ENCODE measurements at places on chromosomes 4 and X. TPM values are rescaled to one million over a fixed set of nuclear protein-coding genes. Genes with fewer than 3 reads are reported as not detected.

Gene TMPRSS11D
- polyA plus RNA-seq, result 0.26 TPM

Gene ANKRD50
- polyA plus RNA-seq, result 14.8 TPM

Gene MAOA
- polyA plus RNA-seq, result 69.7 TPM

Gene EPHA5
- polyA plus RNA-seq, result not detected

Gene AFAP1
- polyA plus RNA-seq, result 4.1 TPM

Gene TBX22
- polyA plus RNA-seq, result not detected

Gene TCP11X2
- polyA plus RNA-seq, result not detected

Gene FDCSP
- not detected for polyA plus RNA-seq

- no peaks in the 10 kb centered on the region for H3K27me3 ChIP-seq
- H3K4me3 ChIP-seq, result no peak overlapping the region
- no peak overlapping the region for H3K27ac ChIP-seq
- H3K36me3 ChIP-seq, result no peaks in the 10 kb centered on the region
- DNase-seq, result no peak
These were observed 25.2 kb upstream of the BCLAF3 start for GRCh38 chrX:20015945-20016615.

DNA sequence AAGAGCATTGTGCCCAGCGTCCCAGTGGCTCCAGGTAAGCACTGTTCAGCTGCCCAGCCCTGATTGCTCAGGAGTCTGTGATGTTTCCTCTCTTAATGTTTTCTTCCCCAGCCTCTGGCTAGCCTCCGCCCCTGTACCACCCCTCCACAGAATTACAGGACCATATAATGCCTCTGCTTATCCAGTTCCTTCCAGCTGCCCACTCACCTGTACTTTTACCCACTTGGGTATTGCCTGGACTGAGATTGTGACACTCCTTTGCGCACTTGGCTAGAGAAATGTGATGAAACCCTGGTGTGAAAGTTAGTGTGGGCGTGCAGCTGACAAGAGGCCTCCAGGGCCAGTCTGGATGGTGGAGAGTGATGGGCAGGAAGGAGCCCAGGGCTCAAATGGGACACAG lies at the start of gene AWAT2:
Gene AWAT2, minus strand, starts transcription at position 14 of the 400 bp plus-strand sequence. Its CDS starts 6 bp downstream, at position 8.
- peaks cover 9% of the 10 kb centered on the region for H3K4me1 ChIP-seq
- H3K4me3 ChIP-seq, result no peak within 1 kb of the TSS
- DNase-seq, result no peak
- H3K36me3 ChIP-seq, result no peaks in the 10 kb centered on the region

- H3K4me3 ChIP-seq, result no peak overlapping the region
- H3K4me1 ChIP-seq, result no peaks in the 10 kb centered on the region
- no peaks in the 10 kb centered on the region for H3K27me3 ChIP-seq
- H3K27ac ChIP-seq, result no peak overlapping the region
These were observed 764.1 kb downstream of the STIM2 start for GRCh38 chr4:27624749-27625148.

DNA sequence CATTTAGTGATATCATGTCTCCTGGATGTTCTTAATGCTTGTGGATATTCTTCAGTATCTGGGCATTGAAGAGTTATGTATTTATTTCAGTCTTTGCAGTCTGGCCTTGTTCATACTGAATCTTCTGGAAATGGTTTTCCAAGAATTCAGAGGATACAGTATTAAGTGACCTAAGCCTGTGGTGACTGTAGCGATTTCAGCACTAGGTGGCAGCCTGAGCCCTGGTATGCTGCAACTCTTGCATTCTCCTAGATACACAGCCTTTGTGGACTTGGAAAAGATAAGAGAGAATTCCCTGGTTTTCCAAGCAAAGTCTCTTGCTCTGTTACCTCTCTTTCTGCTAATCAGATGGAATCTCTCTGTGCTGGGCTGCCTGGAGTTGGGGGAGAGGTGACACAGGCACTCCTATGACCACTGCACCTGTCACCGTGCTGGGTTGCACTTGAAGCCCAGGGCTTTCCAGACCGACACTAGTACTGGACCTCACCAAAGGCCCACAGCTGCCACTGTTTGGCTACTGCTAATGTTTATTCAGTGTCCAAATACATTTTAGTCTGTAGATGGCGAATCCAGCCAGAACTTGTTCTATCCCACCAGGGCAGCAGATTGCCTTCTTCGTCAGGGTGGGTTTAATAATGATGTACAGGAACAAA lies 19.3 kb upstream of the SPIN2A start:
- DNase-seq, result no peak
- no peaks in the 10 kb centered on the region for H3K27me3 ChIP-seq
- no peak overlapping the region for H3K4me3 ChIP-seq
- no peaks in the 10 kb centered on the region for H3K36me3 ChIP-seq
- H3K4me1 ChIP-seq, result no peaks in the 10 kb centered on the region

DNA sequence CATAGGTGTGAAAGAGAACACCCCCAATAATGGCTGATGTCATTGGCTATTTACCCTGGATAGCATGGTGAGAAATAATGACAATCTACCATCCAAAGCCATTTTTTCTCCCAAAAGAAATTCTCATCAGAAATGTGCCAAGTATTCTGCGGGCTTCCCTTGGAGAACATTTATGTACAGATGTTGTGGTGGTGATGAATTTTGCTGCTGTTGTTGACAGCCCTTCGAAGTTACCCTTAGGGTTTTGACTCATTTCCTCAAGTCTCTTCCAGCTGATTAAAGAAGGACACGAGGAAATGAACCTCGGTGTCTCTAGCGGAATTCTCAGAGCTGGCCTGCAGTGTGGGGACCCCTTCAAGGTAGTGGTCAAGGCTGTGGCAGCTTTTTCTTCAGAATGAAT lies 3.4 kb downstream of the KIT start:
- no peak overlapping the region for H3K4me3 ChIP-seq
- peaks cover 37% of the 10 kb centered on the region for H3K4me1 ChIP-seq
- DNase-seq, result peak; percentile 56
- peaks cover 38% of the 10 kb centered on the region for H3K27me3 ChIP-seq
- no peaks in the 10 kb centered on the region for H3K36me3 ChIP-seq

DNA sequence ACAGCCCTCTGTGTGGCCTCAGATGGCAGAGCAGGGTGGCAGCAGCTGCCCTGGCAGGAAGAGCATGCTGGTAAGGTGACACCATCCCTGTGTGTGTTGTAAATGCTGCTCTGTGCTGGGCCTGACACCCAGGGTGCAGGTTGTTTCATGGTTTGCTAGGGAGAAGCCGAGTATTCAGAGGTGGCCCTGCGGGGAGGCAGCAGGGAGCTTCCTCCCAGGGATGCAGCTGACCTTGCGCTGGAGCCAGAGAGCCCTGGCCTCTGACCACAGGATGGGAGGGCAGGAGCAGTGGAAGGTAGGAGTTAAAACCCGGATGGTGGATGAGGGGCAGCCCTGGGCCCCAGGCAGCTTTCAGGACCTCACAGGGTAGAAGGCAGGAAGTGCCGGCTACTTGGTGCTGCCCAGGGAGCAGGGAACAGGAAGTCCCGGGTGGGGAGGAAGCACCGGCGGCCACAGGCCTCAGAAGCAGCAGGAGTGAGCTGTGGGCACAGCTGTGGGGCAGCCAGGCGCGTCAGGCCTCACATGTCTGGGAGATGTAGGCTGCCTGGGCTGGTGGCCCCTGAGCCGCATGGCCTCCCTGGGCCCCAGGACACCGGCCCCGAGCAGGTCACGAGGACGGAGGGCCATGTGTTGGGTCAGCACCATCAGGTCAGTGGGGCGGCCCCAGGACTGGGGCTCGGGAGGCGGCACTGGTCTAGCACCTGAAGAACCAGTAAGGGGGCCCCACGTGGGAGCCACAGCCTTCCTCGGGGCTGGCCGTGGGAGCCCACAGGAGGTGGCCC lies 19.1 kb downstream of the SH3BP2 start:
- H3K27ac ChIP-seq, result no peak overlapping the region
- no peaks in the 10 kb centered on the region for H3K36me3 ChIP-seq
- peaks cover 5% of the 10 kb centered on the region for H3K4me1 ChIP-seq
- no peak for DNase-seq
- H3K4me3 ChIP-seq, result no peak overlapping the region

DNA sequence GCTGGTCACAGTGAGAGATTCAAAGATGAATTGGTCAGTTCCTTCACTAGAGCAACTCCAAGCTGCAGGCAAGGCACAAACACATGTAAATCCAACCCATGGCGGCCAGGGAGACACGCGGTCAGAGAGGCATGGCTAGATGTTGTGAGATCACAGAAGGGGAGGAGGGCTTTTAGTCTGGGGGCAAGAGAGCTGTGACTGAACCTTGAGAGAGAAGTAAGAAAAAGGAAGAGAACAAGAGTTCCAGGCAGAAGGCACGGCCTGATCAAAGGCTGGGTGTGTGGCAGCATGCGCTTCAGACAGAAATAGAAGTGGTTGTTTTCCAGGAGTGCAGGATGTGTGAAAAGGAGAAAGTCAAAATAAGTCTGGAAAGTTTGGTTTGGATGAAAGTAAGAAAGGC lies 15.9 kb downstream of the CCDC149 start:
- no peaks in the 10 kb centered on the region for H3K4me1 ChIP-seq
- DNase-seq, result no peak
- H3K27me3 ChIP-seq, result no peaks in the 10 kb centered on the region
- no peak overlapping the region for H3K27ac ChIP-seq
- H3K36me3 ChIP-seq, result no peaks in the 10 kb centered on the region

DNA sequence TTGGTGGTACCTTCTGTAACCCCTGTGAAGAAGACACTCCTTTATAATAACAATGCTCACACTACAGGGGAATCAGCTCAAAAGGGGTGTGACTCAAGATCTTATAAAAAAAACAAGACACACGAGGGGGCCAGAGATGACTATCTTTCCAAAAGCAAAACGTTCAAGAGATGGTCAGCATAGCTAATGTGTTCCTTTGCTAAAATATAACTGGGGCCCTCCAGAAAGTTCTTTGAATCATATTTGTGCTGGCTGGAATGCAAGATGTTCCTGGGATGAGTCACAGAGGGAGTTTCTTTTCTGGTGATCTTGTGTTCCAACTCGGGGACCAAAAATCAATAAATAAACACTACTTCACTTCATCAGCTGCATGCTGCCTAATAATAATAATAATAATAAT lies 46.5 kb downstream of the RAI2 start:
- H3K36me3 ChIP-seq, result no peaks in the 10 kb centered on the region
- H3K4me3 ChIP-seq, result no peak overlapping the region
- H3K4me1 ChIP-seq, result no peaks in the 10 kb centered on the region

DNA sequence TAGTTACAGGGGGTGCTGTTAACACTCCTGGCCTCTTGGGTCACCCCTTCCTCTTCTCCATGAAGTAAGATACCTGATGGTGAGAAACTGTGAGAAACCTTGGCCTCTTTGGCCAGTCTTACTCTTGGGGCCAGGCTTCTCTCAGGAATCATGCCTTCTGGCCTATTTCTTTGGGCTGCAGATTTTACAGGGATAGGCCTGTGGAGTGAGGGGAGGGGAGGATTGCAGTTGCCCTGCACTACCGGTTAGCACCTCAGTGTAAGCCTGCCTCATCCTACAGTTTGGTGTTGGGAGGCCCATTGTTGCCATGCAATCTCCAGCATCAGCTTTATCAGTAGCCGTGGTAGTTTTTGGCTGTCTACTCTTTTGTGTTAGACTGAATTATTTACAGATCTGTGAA lies 7.6 kb upstream of the PGRMC2 start:
- DNase-seq, result no peak
- no peaks in the 10 kb centered on the region for H3K4me1 ChIP-seq
- H3K27ac ChIP-seq, result no peak overlapping the region
- H3K36me3 ChIP-seq, result no peaks in the 10 kb centered on the region

DNA sequence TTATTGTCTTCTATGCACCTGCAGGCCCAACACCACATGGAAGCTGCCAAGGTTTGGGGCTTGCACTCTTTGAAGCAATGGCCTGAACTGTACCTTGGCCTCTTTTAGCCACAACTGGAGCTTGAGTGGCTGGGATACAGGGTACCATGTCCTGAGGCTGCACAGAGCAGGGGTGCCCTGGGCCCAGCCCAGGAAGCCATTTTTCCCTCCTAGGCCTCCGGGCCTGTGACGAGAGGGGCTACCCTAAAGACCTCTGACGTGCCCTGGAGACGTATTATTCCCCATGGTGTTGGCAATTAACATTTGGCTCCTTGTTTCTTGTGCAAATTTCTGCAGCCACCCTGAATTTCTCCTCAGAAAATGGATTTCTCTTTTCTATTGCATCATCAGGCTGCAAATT lies 519.9 kb upstream of the MAGEB18 start:
- H3K27ac ChIP-seq, result no peak overlapping the region
- DNase-seq, result no peak
- no peaks in the 10 kb centered on the region for H3K4me1 ChIP-seq

- H3K4me1 ChIP-seq, result no peaks in the 10 kb centered on the region
- DNase-seq, result no peak
- no peak overlapping the region for H3K27ac ChIP-seq
These were observed 685.3 kb downstream of the TRIML1 start for GRCh38 chr4:188824553-188824952.

GRCh38 chr4:95358421-95358820 lies 190.4 kb downstream of the UNC5C start:
- no peak for DNase-seq
- H3K27ac ChIP-seq, result no peak overlapping the region
- H3K27me3 ChIP-seq, result no peaks in the 10 kb centered on the region
- no peaks in the 10 kb centered on the region for H3K4me1 ChIP-seq

DNA sequence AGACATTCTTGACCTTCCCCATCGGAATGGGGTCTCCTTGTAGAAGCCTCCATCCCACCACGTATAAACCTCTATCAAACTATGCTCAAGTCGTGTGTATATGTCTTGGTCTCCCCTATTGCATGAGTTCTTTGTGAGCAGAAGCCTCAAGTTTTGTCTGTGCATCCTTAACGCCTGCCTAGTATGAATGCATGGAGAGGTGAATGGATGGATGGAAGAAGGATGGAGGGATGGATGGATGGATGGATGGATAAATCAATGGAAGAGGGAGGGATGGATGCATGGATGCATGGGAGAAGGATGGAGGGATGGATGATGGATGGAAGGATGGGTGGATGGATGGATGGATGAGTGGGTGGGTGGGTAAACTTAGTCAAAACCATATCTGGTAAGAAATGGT lies 17.0 kb upstream of the CCKAR start:
- no peak overlapping the region for H3K27ac ChIP-seq
- DNase-seq, result no peak
- H3K4me1 ChIP-seq, result no peaks in the 10 kb centered on the region
- H3K36me3 ChIP-seq, result no peaks in the 10 kb centered on the region
- H3K27me3 ChIP-seq, result peaks cover 3% of the 10 kb centered on the region

DNA sequence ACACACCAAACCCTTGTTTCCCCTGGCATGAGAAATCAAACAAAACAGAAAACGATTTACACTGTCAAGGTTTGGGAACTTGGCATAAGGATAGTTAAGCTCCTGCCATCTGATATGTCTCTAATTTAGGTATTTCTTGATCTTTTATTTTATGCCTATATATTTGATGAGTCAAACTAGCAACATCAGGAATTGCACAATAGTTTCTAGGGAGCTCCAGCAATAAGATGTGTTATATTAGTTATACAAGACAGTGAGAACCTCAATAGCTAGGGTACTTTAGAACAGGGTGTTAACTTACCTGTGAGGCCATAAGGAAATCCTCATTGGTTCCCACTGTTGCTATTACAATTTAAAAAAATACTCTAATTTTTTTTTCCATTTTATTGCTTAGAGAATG lies 474.2 kb downstream of the GBA3 start:
- no peaks in the 10 kb centered on the region for H3K27me3 ChIP-seq
- H3K36me3 ChIP-seq, result no peaks in the 10 kb centered on the region
- no peak overlapping the region for H3K4me3 ChIP-seq
- H3K27ac ChIP-seq, result no peak overlapping the region

Measured in keratinocyte (primary cell).